ENCODE measurements at places on chromosomes 4 and X. TPM values are rescaled to one million over a fixed set of nuclear protein-coding genes. Genes with fewer than 3 reads are reported as not detected.
A peak's percentile ranks its signal among the peaks of the same experiment; 100 is the strongest.

DNA sequence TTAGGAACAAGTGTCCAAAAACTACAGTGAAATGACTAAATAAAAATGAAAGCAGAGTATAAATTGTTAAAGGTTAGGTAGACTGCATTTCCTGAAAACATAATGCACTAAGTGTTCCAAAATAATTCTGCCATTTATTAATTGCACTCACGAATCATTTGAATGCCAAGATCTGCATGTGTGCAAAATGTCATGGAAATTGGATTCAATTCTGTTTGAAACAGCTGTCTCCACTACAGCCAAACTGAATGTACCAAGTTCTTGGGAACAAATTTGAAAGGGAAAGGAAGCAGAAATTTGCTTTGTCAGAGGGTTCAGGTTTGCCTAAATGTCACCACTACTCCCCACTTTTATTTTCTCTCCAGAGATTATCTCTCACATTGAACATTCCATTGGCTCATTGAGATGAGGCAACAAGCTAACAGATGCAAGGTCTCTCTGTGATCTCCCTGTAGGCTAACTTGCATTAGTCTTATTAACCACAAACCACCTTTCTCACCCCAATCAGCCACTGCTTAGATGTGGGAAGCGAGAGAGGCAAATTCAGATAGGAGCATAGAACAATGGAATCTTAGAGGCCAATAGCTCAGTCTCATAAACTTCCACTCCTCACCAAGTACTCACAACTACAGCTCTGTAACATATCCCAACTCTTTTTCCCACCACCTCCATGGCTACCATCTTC, 226.6 kb downstream of the KDR start:
- no peak for DNase-seq

DNA sequence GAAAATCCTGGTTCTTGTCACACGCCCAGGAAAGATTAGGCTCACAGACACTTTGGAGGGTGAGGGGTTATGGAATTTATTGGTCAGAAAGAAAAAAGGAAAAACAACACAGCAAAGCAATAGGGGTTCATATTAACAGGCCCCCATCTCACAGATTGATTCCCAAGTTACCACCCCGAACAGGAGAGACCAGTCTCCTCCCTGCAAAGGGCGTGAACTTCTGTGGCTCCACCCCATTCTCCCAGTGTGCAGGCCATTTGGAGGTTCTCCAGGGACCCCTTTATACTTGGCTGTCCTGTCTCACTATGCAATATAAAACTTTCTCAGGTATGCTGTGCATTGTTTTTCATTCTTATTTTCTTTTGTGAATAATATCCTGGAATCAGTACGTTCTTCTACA, 7.4 kb downstream of the FGF2 start:
- DNase-seq, result peak; percentile 45

DNA sequence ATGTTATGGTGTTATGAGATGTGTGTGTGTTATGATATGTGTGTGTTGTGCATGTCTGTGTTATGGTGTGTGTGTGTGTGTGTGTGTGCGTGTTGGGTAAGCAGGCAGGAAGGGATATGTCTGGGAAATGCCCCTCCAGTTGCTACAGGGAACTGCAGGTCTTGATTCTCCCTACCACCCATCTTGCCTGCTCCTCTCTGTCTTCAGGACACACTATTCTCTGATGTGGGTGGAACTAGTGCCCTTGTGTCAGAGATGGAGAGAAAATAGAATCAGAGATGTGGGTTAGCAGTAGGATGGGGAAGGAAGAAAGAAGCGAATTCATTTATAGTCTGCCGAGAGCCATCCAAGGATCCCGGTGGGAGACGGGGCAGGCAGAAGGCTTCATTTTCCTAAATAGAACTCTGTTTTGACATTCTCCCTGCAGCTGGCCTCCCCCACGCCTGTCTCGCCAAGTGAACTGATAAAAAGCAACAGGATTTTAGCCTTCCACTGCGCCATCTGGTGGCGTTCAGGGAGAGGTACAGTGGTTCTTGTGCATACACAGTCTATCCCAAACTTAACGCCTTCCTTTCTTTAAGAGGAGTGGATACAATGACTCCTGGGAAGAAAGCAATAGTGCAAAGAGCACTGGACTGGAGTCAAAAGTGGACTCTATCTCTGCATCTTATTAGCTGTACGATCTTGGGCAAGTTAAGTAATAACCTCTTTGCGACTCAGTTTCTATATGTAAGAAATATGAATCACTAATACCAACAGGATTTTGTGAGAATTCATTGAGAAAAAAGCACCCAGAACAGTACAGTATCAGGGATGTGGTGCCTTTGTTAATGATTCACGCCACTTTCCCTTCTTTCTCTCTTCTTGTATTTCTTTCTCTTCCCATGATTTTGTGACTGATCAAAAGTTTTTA, 14.1 kb upstream of the MGST2 start:
- DNase-seq, result peak; percentile 89

DNA sequence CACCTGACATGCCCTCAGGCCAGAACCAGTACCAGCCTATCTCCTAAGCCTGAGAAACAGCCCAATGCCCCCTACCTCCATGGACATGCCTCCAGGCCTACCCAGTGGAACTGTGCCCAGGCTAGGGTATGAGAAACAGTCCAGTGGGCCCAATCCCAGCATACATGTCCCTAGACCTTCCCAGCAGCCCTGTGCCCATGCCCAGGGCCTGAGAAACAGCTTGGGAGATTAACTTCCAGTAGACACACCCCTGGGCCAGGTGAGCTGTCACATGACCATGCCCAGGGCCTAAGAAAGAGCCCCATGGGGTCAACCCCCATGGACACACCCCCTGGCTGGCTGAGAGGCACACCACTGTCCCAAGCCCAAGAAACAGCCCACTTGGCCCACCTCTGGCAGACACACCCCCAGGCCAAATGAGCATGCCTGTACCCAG, 78.8 kb downstream of the CBR4 start:
- DNase-seq, result no peak

GRCh38 chr4:169968999-169969398, 57.2 kb downstream of the MFAP3L start:
- no peak for DNase-seq

GRCh38 chr4:165787516-165788274, 85.3 kb upstream of the TLL1 start:
- DNase-seq, result no peak

DNA sequence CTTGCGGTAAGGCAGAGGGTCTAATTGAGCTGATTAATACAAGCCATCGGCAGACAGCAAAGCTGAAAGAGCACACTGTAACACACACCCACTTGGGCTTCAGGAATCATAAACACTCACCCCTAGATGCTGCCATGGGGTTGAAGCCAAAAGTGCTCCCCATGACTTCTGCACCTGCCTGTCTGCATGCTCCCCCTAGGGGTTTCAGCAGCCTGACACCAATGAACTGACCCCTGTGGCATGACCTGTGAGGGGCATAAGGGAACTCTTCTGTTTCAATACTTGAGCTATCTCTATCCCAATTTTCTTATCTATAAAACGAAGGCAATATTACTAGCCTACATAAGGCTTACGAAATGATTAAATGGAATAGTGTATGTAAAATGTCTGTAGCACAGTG, 23.0 kb upstream of the IL13RA2 start:
- peak; percentile 1 for DNase-seq

DNA sequence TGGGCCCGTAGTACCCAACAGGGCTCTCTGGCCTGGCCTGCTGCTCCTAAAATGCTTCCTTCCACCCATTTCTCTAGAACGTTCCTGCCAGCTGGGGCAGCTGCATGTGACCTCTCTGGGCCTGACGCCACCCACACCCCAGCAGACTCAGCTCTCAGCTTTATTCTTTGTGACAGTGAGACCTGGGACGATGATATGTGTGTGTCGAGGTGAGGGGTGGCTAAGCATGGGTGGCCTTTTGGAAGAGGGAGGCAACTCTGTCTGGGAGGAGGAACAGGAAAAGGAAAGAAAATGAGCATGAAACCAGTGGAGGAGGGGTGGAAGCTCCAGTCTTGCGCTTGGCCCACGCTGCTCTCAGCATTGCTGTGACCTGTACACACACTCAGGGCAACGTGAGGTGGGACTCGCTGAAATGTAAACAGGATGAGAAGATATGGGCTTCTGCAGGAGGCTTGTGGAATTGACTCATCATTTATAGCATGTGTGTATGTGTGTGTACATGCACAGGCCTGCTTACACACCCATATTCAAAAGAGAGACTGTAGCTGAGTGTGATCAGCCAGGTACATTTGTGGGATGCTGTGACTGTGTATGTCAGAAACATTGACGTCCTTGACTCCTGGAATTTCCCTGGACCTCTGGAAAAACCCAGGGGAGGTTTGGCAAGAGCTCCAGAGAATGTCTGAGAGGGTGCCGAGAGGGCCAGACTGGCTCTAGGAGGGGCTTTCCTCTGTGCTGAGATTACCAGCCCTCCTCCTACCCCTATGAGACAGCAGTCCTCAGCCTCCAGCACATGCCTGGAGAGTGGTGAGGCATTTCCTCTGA, 137.9 kb downstream of the PJA1 start:
- no peak for DNase-seq

- DNase-seq, result no peak
These were observed 127.1 kb downstream of the ATRX start for GRCh38 chrX:77658886-77659285.

- DNase-seq, result no peak
These were observed 23.0 kb upstream of the FGF5 start for GRCh38 chr4:80243274-80244018.

DNA sequence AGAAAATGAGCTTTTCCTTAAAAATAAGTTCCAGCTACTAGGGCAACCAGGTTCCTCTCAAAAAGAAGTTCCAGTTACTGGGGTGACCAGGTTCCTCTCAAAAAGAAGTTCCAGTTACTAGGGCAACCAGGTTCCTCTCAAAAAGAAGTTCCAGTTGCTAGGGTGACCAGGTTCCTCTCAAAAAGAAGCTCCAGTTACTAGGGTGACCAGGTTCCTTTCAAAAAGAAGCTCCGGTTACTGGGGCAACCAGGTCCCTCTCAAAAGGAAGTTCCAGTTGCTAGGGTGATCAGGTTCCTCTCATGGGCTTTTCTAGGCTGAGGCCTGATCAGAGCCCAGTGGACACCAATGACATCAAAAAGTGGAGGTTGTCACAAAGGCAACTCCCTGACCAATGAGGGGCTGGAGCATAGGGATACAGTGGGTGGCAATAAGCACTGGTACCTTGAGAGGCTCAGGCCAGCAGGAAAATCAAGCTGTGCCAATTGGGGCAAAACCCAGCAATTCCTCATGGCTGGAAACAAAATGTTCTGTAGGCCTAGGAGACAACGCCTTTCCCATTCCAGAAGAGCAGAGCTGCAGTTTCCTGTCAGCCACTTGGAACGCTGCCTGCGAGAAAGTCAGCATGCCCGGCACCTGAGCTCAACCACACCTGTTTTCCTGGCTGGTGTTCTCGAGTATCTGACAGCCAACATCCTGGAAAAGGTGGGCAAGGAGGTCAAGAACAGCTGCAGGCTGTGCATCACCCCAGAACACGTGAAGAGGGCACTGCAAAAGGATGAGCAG, 12.3 kb upstream of the SYTL5 start:
- peak; percentile 97 for DNase-seq

DNA sequence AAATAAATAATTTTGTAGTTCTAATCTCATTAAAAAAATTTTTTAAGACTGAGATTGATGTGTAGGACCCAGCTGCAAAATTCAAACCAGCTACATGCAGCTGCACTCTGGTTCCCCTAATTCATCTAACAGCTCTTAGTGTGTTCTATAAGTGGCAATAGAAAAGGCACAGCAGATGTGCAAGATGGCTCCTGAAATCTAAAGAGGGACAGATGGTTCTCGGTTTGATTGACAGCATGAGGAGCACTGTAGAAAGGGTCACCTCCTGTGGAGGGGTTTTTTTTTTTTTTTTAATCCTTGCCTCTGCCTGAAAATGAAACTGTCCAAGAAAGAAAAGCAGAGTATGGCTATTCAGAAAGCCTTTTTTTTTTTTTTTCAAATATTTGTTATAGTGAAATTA, 16.9 kb upstream of the OCIAD1 start:
- DNase-seq, result no peak

GRCh38 chr4:176376032-176376614, 56.4 kb downstream of the SPCS3 start:
- DNase-seq, result peak; percentile 42

DNA sequence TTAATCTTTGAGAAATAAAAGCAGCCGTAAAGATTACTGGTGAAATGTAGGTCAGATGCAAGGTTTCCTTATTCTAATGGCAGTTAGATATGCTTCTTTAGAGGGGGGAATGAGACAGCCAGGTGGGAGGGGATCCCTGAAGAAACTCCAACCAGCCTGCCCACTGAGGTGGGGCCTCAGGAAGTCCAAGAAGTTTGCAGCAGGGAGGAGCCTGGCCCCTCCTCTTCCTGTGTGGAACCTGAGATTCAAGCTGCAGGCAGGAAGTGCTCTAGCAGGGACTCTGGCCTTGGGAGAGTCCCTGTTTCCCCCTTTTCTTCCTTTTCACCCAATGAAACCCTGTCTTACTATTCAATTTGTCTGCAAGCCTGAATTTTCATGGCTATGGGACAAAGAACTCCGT, 101.4 kb upstream of the SLITRK2 start:
- DNase-seq, result no peak

GRCh38 chr4:73608689-73609594, 11.3 kb downstream of the RASSF6 start:
- DNase-seq, result no peak

GRCh38 chr4:43047058-43047457, 154.5 kb downstream of the GRXCR1 start:
- no peak for DNase-seq

- no peak for DNase-seq
These were observed 78.7 kb upstream of the MSX1 start for GRCh38 chr4:4780729-4781244.

GRCh38 chrX:140713174-140713539, 3.6 kb downstream of the LINC00632 start:
- no peak for DNase-seq

GRCh38 chr4:85717351-85717750, 242.4 kb downstream of the ARHGAP24 start:
- DNase-seq, result no peak

- DNase-seq, result peak; percentile 54
These were observed 13.3 kb downstream of the OFD1 start for GRCh38 chrX:13747836-13748235.

- no peak for DNase-seq
These were observed 1195.9 kb upstream of the PRKX start for GRCh38 chrX:4909348-4909747.

- DNase-seq, result peak; percentile 81
These were observed 38.4 kb downstream of the NAP1L5 start for GRCh38 chr4:88659055-88659889.

DNA sequence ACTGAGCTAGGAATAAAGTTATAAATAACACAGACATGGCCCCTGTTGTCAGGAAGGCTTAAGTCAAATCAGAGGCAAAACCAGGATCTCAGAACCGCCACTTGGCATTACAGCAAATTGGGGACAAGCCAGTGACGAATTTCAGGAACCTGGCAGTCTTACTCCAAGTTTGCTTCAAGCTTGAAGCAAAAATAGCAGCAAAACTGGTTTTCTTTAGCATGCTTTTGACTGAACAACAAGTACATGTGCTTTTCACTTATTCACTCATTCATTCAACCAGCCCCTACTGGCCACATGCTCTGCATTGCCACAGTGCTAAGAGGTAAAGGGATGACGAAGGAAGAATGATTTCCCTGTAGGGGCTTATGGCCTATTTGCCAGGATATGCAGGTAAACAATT, 253.9 kb upstream of the PPARGC1A start:
- no peak for DNase-seq

GRCh38 chr4:156378033-156378665, 424.5 kb upstream of the CTSO start:
- DNase-seq, result peak; percentile 71

- DNase-seq, result no peak
These were observed 108.9 kb downstream of the NR3C2 start for GRCh38 chr4:148333265-148333664.

The AMBN gene
- not detected for total RNA-seq

The PRKG2 gene
- total RNA-seq, result 3.0 TPM

The EPGN gene
- total RNA-seq, result not detected

The COL4A5 gene
- 48.1 TPM for total RNA-seq

The TRO gene
- total RNA-seq, result 52.2 TPM

Measured in GM23338 (cell line).